ENCODE measurements at places on chromosomes 2 and 18.

DNA sequence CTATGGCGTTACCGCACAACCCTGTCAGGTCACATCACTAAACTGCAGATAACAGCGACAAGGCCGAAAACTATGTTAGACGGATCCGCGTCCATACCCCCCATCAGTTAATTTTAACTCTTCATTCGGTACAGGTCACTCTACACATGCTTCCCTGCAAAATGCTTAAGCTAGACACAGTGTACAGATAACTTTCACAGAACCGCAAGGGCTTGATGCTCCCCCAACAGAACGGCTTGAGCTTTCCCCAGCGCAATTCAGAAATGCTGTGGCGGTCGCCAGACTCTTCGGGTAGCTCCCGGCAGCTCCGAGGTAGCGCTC is 283 bp upstream of the RBBP8 start:
- no peak for DNase-seq

DNA sequence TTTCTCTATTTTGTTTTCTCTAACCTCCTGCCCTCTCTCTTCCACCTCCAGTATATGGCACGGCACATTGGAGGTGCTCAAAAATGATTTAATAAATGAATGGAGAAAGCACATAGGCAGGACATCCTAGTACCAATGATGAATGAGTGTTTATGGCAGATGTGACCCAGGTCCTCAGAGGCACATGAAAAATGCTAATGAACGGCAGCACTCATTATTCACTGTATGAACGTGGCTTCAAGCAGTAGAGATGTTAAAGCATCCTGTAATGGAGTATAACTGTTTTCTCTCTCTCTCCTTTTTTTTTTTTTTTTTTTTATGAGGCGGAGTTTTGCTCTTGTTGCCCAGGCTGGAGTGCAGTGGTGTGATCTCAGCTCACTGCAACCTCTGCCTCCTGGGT is 72.4 kb downstream of the MBP start:
- DNase-seq: no peak

- no peak for DNase-seq
Measured at GRCh38 chr2:147756069-147756468, 88.8 kb upstream of the ACVR2A start.

DNA sequence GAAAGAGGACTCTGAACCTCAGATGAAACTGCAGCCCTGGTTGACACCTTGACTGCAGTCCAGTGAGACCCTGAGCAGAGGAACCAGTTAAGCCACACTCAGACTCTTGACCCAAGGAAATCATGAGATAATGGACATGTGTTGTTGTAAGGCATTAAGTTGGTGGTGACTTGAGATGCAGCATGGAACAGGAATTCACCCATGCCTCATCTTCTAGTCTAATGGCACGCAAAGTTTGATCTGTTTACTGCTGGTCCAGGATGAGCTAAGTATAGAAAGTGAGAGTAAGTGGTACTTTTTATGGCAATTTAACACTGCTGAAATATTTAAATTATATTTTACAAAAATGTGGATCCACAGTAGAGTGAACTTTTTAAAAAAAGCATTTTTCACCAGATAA is 51.3 kb upstream of the LTBP1 start:
- peak; percentile 13 for DNase-seq

DNA sequence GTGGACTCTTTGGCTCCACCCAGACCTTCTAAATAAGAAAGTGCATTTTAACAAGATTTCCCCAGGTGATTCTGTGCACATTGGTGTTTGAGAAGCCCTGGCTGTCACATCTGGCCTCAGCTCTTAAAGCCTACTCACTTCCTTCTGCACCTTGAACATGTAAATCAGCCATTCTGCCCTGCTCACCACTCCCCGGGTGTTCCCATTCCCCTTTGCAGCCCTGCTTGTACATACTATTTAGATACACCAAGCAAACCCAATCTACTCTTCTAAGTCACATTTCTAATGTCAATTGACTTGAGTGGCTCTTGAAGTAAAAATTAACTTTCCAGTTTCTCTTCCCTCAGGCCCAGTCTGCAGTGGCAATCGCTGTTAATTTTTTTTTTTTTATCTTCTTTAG is 13.1 kb upstream of the SCN1A start:
- DNase-seq: no peak

DNA sequence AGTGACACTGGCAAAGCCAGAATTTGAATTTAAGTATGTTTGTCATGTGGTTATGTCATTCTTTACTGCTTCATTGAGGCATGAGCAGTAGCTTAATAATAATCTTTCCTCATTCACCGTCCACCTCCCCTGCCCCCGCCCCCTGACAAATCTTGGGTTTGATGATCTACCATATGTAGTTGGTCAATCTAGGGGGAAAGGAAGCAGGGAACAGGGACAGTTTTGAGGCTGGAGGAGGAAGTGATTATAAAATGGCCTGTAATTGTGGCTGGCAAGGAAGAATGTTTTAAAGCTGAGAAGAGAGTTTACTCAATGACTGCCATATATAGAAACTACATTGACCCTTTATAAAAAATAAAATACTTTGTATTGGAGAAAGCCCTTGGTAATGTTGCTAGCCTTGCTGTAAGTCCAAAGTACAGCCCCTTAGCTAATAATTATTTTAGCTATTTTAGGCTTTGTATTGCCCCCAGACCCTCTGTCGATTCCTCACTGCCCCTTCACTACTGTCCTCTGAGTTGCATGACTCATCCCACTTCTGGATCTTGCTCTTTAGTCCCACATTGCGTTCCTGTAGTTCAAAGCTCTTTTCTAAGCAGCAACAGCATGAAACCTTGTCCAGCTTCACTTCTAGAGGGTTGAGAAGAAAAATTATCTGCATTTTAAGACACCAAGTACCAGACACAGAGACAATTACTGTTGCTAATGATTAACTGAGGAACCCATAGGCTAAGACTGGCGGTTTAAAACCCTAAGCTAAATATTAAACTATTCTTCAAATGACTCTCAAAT is 38.4 kb downstream of the PELI1 start:
- peak; percentile 35 for DNase-seq

GRCh38 chr18:45871431-45872084 is 46.1 kb downstream of the SIGLEC15 start:
- peak; percentile 27 for DNase-seq

GRCh38 chr2:99615247-99615771 is 125.5 kb upstream of the REV1 start:
- DNase-seq: peak; percentile 36

DNA sequence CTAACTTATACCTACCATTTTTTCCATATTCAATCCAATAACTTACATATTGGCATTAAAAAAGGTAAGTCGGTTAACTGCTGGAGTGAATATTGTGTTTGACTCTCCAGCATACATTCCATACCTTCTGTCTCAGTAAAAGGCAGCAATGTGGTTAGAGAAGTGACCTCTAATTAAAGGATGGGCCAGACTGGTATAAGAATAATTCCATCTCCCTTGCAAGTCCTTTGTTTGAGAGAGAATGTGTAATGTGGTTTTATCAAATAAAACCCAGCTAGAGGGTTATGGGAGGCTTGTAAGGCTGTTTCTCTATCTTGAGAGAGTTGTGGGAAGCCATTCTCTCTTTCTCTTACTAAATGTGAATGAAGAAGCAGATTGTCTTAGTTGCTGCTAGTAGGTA is 289.3 kb upstream of the TCF4 start:
- peak; percentile 51 for DNase-seq

DNA sequence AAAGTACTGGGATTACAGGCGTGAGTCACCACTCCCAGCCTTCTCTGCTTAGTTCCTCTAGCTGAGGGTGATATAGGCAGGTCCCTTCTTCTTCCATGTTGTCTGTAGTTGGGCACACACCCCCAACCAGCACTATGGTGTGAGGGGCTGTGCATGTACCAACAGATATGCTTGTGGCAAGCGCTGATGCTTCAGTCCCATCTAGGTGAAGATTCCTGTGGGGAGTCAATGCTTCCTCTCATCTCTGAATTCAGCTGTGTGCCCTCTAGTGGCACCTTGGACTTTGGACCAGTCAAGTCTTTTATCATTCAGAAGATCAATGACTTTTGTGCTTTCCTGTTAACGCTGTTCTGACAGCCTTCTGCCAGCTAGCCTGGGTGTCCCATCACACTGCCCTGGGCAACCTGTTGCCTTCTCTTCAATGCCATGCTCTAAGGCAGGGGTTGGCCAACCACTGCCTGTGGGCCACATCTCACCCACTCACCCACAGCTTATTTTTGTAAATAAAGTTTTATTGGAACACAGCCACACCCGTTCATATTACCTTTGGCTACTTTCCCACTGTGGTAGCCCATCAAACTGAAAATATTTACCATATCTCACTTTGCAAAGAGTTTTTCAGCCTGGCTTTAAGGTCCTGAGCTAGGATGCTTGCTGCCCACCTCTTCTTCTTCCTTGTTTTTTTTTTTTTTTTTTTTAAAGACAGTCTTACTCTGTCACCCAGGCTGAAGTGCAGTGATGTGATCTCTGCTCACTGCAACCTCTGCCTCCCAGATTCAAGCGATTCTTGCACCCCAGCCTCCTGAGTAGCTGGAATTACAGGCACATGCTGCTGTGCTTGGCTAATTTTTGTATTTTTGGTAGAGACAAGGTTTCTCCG is 51.0 kb downstream of the NPAS2 start:
- DNase-seq: no peak

GRCh38 chr18:59885579-59886163 is 14.1 kb upstream of the PMAIP1 start:
- DNase-seq: peak; percentile 91

DNA sequence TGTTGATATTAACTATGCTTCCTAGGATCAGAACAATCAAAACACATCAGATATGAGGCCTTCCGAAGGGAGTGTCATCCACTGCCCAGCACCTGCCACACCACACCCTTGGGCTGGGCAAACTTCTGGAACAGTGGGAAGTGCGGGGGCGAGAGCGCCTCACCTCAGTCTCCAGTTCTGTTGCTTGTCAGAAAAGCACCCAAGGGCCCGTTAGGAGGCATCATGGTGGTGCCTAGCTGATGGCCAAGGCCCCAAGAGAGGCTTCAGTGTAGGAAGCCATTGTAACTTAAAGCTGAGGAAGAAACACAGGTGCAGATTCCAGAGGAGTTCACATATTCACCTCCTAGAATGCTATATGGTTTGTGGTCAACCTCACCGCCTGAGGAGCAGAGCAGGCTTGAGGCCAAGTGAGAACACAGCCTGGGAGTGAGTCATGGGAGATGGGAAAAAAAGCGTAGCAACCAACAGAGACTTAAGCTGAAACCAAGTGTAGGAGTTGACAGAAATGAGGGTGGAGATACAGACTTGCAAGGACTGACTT is 85.1 kb upstream of the ATL2 start:
- DNase-seq: peak; percentile 84

DNA sequence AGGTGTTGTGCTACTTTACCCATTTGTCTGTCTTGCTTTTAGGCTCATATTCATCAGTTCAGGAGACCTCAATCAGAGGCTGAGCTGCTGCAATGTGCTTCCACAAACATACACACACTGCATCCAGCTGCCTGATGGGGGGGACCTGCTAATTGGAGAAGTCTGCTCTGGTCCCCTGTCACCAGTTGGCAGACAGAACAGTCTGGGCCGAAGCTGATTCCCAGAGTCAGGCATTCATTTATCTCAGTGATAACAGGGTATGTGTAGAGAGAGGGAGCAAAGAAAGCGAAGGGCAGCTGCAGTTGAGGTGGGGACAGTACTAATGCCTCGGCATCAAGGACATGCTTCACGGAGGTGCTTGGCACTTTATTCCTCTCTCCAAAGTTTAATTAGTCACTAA is 584.3 kb upstream of the PIK3C3 start:
- no peak for DNase-seq

DNA sequence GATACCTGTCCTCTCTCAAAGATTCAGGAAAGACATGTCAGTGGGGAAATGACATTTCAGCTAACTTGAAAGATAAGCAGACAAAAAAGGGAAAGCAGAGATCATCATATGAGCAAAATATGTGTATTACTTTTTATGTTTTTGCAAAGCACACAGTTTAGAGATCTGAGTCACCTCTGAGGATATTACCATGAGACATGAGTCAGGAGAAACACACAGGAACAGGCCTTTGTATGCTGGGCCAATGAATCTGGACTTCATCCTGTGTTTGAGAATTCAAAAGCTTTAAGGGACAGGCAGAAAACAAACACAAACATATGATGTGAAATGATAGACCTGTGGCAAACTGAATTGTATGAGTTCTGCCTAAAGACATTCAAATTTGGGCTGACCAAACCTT is 306.0 kb upstream of the EPC2 start:
- peak; percentile 60 for DNase-seq

DNA sequence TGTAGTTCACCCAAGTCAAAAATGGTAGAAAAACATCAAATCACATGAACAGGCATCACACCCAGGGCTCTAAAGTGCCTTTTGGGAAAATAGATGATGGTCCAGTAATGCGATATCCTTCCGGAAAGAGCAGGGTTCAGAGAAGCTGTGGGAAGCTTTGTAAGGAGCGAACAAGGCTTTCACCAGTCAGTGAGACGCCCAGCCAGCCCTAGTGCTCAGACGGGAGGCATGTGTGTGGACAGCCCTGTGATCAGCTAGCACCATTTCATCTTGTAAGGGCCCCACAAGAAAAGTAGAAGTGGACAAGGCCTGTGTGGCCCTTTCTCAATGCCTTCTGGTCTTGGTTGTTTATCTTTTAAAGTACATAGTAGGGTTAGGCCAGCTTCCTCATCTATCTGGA is 76.1 kb downstream of the SMIM21 start:
- no peak for DNase-seq

GRCh38 chr2:15284614-15285013 is 276.5 kb downstream of the NBAS start:
- no peak for DNase-seq

DNA sequence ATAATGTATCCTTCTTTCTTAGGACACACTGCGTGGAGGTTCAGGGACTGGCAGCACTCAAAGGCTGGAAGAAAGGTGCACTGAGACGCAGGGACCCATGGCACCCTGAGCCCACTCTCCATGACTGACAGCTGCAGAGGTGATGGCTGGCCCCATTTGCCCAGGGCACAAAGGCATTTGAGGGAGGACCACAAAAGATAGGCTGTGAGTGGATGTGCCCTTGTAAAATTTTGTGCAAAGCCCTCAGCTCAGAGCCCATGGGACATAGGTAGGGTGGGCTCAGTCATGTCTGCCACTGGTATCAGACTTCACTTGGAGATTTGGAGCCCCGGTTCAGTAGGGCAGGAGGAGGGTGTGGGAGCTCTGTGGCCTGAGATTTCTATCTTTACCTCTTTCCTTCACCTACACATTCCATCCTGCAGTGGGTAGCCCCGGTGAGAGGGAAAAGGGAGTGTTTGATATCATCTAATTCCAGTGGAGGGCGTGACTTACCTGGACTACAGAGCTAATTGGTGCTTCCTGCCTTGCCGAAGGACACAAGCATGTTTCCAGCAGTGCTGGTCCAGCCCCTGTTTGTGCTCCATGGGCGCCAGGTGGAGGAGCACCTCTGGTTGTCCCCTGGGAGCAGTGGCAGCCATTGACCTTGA is 312.2 kb downstream of the EN1 start:
- no peak for DNase-seq

DNA sequence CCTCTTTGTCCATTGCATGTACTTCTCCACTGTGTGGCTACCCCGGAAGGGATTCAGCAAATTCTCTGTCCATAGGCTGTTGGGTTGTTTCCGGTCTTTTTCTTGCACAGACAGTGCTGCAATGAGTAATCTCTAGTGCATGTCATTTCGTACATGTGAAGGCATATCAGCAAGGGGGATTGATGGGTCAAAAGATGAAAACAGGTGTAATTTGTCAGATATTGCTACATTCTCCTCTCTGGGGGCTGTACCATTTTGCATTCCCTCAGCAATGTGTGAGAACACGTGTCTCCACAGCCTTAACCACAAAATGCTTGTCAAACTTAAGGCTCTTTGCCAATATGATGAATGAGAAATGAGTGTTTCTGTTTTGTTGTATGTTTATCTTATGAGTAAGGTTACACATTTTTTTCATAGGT is 60.5 kb downstream of the KLHL29 start:
- peak; percentile 77 for DNase-seq

GRCh38 chr2:18325118-18325517 is 235.3 kb downstream of the RDH14 start:
- DNase-seq: no peak
